ENCODE measurements at places on chromosomes 7 and 10. TPM values are rescaled to one million over a fixed set of nuclear protein-coding genes. Genes with fewer than 3 reads are reported as not detected.

Gene CREB5
- 11.1 TPM for total RNA-seq

Gene HTRA1
- 23.1 TPM for total RNA-seq

Gene CRTAC1
- not detected for total RNA-seq

Gene CLCN1
- total RNA-seq: not detected

Gene HMX3
- total RNA-seq: not detected

Measured in IMR-90 (cell line).